NCI-H2171 (cell line): ENCODE measurements at places on chromosomes 2 and 18.
A peak's percentile ranks its signal among the peaks of the same experiment; 100 is the strongest.

GRCh38 chr18:34028324-34028723 lies 196.4 kb downstream of the NOL4 start:
- DNase-seq, result no peak

DNA sequence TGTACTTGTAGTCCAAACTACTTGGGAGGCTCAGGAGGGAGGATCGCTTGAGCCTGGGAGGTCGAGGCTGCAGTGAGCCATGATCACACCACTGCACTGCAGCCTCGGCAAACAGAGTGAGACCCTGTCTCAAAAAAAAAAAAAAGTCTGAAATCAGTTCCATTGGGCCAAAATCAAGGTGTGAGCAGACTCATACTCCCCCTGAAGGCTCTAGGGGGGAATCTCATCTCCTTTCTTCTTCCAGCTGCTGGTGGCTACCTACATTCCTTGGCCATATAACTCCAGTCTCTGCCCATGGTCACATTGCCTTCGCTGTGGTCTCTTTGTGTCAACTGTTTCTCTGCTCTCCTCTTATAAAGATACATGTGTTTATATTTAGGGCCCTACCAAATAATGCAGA lies 234.0 kb downstream of the LRRTM1 start:
- no peak for DNase-seq

DNA sequence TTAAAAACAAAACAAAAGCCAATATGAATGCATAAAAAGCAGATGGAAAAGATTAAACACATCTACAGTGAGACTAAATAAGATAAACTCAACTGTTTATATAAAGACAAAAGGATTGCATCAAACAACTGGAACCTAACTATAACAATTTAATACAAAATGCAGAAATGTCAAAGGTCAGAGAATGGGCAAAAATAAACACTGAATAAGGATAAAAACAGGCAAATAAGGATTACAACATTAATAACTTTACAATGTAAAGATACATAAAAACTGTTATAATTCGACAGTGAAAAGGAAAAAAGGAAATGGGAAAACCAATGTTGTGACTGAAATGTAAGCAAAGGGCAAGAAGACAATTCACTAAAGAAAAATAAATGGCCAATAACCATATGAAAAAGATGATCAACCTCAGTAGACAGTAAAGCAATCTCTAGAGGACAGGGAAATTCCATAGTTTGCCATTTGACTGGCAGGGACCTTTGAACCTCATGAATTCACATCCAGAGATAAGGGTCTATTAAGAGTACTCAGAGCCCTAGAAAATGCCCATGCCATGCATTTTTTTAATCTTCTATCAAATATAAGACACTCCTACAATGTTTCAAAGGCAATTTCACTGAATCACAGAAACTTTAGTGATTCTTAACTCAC lies 83.7 kb downstream of the TMEM131 start:
- no peak for DNase-seq

GRCh38 chr18:63107931-63108330 lies 211.6 kb downstream of the BCL2 start:
- DNase-seq, result no peak

DNA sequence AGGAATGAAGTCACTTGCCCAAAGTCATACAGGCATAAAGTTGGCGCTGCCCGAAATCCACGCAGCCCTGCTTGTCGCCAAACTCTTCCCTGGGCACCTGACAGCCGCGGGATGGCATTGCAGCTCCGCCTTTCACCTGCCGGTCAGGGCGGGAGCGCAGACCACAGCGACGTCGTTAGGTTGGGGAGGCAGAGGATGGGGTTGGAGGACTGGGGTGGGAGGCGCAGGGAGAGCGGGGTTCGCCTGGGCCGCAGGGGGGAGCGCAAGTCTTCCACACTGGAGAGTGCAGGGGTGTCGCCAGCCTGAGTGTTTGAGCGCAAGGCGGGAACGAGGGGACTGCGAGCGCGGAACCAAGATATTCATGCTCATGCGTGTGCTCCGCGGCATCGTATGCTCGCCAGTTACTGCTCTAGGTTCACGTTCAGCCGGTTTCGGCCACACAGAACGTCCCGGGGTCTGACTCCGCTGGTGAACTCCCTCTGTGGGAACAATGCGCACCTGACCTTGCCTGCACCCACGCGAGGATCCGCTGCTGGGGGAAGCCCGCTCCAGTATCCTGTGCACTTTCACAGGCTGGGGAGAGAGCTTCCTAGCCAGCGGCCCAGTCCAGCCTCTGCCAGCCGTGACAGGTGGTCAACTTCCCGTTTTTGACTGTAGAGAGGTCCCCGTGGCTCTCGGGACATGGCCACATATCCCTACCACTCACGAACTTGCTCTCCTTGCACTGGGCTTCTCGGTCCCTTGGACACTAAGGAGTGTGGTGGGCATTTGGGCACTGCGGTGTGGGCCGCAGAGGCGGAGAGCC lies 767 bp upstream of the NPPC start:
- no peak for DNase-seq

GRCh38 chr18:58858591-58859468 lies 5.8 kb upstream of the ZNF532 start:
- no peak for DNase-seq

DNA sequence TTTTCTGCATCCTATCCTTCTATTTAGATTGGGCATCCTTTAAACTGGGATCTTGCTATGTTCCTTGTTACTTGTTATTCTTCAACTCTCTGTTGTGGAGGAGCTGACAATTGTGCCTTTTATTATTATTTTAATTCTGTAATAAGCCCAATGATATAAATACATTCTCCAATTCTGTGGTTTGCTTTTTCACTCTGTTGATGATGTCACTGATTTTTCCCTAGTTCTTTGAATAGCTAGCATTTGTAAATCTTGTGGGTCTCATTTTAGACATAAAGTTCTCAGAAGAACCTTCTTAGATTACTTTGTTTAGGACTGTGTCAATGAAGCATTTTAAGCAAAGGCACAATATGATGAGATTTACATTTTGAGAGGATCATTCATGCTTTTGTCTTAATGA lies 79.5 kb upstream of the SLC8A1 start:
- no peak for DNase-seq

DNA sequence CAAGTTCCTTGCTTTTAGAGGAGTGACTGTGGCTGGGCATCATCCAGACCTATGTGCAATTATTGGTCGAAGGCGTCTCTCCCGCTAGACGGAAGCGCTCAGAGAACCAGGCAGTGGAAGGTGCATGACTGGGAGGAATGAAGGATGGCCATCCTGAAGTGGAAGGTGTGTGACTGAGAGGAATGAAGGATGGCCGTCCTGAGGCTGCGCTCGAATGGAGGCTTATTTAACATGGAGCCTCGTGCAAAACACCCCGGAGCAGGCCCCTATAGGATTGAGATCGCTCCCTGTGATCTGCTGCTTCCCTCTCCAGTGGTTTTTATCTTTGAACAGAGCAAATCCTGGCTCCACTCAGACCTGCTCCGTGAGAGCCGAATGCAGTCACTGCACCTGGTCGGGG lies 140.2 kb upstream of the ID2 start:
- no peak for DNase-seq

DNA sequence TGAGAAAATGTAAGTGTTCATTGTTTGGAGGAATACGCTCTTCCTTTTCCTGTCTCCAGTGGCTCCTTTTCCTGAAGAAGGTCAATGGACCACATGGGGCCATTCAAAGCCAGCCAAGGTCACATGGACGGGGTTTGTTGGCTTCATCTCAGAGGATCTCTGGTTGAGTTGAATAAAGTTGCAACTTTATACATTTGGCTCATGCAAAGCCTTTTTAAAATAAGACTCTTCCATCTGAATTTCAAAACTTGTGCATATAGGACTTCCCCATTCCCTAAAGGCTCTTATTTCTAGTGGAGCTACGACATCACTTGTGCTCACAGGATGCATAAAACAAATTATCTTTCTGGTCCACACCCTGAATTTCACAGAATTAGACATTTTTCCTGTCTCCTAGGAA lies 235.5 kb downstream of the CMPK2 start:
- DNase-seq, result no peak

DNA sequence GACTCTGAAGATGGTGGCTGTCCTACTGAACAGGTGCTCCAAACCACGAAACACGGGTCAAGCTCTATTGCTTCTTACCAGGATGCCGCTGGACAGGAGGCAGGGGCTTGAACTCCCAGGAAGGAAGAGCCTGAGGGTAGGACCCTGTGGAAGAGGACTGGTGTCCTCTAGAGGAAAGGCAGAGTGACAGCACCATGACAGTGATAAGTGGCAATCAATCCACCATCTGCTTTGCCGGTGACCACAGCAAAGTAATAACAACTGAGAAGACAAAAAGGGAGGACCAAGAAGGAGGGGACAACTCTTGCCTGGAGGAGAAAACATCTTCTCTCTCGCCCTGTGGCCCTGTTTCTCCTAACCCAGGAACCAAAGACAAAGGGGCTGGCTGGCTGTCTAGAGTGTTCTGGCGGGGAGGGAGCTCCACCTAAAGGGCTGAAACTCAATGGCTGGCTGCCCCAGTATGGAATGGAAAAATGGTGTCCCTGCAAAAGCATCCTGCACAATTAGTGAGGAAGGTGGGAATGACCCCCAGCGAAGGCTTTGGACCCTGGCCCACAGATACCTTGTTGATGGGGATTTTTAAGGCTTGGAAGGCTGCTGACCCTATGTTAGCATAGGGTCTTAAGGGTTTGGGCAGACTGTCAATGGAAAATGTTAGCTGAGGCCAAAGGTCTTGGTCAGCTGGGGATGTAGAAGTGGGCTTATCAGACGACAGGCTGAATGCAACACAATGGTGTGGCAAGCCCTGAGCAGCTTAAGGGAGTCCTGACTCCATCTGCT lies 35.4 kb downstream of the PROC start:
- no peak for DNase-seq

- no peak for DNase-seq
Measured at GRCh38 chr2:202373490-202373889, 2.6 kb upstream of the BMPR2 start.

DNA sequence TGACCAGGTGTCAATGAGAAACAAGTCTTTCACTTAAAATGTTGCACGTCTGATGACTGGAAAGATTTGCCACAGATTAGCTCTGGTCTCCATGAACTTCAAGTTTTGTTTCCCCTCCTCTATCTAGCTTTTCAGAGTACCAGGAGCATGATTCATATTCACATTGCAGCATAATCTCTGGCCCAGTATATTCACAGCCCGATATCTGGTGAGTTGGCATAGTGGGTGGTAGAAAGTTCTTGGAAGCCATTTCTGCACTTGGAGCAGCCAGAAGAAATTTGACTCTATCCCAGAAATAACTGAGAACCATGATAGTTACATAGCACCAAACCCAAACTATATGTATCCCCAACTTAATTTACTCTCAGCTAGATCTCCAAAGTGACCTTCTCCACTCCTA lies 503.9 kb downstream of the PID1 start:
- DNase-seq, result no peak

DNA sequence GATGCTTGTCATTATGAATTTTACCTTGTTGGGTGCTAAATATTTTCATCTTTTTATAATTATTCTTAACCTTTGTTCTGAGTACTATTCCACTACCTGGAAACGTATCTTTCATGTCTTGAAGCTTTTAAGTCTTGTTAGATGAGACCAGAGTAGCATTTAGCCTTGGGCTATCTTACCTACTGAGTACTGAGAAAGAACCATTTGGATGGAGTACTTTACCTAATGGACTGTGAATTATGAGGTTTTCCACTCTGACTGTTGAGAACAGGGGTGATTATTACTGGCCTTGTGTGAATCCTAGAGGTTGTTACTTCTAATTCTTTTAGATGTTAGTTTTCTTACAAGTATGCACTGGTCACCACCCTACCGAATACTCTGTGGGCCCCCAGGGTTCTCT lies 63.5 kb downstream of the CCDC102B start:
- DNase-seq, result no peak

DNA sequence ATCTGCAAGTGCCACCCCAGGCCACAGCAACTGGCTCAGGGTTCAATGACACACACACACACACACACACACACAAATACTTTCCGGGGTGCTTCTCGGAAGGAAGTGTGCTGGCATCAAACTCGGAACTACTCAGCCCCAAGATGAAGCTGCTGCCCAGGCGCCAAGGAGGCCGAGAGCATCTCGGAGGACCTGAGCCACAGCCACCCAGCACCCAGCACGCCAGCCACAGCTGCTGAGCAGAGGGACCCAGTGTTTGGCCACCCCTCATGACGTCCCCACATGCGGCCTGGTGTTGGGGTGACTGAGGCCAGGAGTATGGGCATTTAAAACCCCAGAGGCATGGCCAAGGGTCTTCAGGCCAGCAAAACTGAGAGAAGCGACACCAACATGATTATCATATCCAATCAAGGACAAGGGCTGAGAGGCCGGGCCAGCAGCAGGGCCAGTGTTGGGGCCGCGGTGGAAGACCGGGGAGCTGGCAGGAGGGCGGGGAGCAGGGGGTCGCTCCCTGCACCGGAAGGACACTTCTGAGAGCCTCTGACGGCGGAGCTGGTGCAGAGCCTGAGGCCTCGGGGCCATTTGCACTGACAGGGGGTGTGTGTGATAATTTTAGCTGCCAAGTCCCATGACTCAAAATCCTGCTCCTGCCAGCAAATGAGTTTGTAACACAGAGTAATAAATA lies 61.8 kb downstream of the BIN1 start:
- no peak for DNase-seq

- DNase-seq, result no peak
Measured at GRCh38 chr2:23761638-23762037, 165.3 kb downstream of the ATAD2B start.

DNA sequence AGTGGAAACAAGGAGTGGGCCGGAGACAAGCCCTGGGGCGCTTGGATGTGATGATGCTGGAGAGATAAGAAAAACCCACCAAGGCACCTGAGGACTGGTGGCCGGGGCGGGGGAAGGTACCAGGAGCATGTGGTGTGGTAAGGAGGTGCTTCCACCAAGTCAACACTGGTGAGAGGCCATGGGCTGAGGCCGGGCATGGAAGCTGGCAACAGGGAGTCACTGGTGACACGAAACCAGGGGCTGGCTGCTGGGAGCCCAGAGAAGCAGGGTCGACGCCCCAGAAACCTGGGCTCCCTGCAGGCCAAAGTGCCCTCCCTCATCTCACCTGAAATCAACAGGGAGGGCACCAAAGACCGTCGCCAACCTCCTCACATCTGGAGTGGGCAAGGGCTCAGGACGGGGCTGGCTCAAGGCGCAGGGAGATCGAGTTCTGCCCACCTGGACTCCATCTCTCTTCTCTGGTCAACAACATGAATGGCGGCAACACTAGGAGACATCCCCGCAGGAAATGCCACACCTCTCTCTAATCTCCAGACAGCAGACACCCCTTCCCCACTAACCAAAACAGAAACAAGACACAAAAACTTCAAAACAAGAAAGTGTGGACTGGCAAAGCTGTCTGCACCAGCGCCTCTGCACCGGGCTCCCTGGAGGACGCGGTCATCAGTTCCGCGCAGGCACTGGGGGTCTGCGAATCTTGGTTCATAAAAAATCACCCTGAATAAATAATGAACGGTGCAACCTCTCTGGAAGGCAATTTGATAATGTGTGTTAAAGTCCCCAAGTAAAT lies 185.5 kb downstream of the HDAC4 start:
- no peak for DNase-seq

DNA sequence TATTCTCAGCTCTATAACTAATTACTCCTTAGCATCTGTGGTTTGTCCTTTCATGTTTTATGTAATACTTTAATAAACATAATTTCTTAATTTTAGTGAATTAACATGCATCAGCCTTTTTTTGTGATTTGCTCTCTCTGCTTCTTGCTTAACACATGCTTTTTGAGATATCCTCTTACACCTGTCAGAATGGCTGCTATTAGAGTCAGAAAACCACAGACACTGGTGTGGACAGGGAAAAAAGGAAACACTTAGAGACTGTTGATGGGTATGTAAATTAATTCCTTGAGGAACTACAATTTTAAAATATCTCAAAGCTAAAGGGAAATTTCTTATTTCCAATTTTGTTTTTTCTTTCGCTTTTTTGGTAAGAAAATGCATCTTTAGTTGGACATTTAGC lies 549.0 kb downstream of the ZNF804A start:
- DNase-seq, result peak; percentile 21

- peak; percentile 48 for DNase-seq
Measured at GRCh38 chr2:39623917-39624316, 41.8 kb upstream of the TMEM178A start.
